Activated CD4-positive, alpha-beta T cell treated with anti-CD3 and anti-CD28 coated beads for 24 hours (primary cell): ENCODE measurements at places on chromosomes 1 and 21.

GRCh38 chr1:197469620-197470210, 201.7 kb downstream of the CRB1 start:
- no peak for DNase-seq

DNA sequence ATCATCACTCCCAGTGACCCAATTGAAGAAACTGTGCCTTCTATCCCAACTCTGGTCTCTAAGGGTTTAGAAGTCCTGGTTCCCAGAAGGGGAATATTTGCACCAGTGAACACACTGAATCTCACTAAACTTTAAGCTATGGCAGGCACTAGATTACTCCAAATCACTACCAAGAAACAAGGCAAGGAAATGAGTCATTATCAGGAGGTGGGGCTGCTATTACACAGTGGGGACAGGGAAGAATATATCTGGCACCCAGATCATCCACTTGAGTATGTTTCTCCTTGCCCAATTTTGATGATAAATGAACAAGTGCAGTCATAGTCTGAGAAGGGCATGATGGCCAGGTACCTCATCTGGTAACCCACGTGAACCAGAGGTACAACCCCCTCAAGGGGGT, 7.0 kb downstream of the MRPL9 start:
- DNase-seq, result no peak

GRCh38 chr21:32613436-32614043, 1.4 kb upstream of the CFAP298 start:
- no peak for DNase-seq

GRCh38 chr1:15205586-15206346, 41.3 kb upstream of the FHAD1 start:
- no peak for DNase-seq

- DNase-seq, result no peak
These were observed 84.8 kb downstream of the WDR4 start for GRCh38 chr21:42794551-42794950.

GRCh38 chr1:163535807-163536206, 214.1 kb downstream of the NUF2 start:
- no peak for DNase-seq

DNA sequence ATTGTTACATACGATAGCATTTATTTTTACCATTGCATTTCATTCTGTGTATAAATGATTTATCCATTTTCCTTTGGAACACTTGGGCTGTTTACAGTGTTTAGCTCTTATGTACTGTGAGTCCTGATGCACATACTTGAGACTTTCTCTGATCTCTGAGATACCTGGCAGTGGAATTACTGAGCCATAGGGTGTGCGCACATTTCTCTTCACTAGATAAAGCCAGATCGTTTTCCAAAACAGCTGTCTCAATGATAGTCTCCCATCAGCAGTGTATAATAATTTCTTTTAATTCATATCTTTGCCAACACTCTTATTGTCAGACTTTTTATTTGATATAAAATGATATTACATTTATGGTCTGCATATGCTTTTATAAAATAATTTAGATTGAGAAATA, 66.2 kb downstream of the VPS13D start:
- DNase-seq, result no peak

- DNase-seq, result no peak
These were observed 27.9 kb upstream of the C1orf87 start for GRCh38 chr1:60101516-60101915.

DNA sequence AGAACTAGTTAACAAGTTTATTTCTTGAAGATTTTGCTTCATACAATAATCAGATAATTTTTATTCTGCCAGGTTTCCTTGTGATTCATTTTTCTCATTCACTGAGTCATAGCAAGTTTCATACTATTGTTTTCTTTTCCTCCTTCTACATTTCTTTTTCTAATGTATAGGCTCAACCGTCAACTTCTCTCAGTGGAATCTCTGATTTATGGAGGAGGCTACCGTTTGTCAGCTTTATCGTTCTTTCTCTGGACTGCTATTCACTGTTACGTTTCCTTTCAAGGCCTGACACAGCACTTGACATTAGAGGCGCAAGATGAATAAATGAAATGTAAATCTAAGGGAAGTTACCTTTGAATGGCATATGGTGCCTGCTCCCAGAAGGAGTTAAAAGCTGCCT, 284.3 kb upstream of the NR5A2 start:
- DNase-seq, result no peak

- no peak for DNase-seq
These were observed 1.6 kb downstream of the COG2 start for GRCh38 chr1:230643908-230644307.

GRCh38 chr1:22126531-22126930, 16.4 kb downstream of the WNT4 start:
- DNase-seq, result no peak

DNA sequence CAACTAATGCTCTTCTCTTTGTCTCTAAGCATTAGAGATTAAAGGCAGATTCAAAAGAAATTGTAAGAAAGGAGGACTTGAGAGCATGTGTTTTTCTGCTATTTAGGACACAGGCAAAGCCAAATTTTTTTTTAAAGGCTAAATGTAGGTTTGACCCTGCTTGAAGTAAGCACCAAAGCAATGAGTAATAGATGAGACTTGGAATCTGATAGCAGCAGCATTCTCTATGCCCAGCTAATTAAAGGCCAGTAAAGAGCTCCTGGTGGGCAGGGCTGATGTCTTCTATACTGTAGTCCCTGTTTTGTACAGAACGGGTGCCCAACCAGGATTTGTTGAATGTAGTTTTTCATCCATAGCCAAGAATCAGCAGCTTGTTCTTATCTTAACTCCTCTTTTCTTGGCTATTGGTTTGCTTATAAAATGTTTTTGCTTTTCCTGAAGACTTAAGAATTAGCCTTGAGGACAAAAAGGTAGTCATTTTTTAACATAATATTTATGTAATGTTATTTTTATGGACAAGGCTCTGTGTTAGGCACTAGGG, 179.6 kb downstream of the LMO4 start:
- no peak for DNase-seq

DNA sequence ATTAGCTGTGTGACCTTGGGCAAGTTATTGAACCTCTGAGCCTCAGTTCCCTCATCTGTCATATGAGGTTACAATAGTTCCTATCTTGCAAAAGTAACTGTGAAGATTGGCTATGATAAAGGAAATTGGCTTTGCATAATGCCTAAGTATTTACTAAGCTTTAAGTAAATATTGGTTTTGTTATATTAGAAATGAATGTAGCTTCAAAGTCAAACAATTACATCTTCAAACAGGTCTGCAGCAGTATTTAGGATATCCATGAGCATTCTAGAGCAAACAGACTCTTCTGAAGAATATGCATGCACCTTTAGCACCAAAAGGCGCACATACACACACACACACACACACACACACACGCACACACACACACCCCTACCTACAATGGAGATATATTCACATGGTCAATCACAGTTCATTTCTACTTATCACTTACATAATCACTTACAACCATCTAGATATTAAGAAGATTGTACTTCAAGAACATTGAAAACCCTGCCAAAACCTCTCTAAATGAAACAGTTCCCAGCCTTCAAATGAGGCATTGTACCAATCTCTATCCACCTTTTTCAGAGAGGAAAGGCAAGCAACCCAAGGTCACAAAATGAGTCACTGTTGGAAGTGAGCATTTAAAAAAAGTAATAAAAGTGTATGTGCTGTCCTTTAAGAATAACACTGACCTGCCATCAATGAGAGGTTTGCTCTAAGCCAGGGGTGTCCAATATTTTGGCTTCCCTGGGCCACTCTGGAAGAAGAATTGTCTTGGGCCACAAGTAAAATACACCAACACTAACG, 13.4 kb upstream of the FAM43B start:
- no peak for DNase-seq

DNA sequence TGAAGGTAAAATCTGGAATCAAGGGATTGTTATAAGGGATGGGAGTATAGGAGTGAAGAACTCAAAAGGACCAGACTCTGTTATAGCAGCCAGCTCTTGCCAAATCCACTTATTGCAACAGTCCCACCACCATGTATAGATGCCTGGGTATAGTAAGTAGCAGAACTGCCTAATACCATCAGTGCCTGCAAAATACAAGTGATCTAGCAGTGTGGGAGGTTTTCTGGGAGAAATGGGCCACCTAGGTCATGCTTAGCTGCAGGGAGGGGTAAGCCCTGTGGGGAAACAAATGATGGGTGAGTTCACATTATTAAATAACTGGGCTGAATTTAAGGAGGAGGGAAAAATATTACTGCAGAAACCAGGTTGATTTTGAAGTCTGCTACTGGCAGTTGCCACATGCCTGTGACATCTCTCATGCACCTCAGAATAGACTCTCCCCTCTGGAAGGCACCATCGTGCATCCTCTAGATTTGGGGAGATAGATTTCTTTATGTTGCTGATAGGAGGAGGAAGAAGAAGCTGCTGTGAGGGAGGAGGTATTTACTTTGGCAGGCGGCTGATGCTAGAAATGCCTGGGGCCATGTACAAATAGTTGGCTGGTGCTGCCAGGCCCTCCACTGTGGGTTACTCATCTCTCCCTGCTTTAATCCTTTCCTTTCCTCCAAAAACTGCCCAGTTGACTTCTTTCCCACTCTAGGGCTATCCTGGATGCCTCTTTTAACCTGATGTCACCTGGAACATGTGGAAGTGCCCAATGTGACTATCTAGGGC, 27.5 kb downstream of the HLX start:
- DNase-seq, result no peak

GRCh38 chr1:151512801-151513625, 1.8 kb downstream of the CGN start:
- no peak for DNase-seq

GRCh38 chr1:9629445-9630201, 21.9 kb upstream of the PIK3CD start:
- DNase-seq, result peak; percentile 45

DNA sequence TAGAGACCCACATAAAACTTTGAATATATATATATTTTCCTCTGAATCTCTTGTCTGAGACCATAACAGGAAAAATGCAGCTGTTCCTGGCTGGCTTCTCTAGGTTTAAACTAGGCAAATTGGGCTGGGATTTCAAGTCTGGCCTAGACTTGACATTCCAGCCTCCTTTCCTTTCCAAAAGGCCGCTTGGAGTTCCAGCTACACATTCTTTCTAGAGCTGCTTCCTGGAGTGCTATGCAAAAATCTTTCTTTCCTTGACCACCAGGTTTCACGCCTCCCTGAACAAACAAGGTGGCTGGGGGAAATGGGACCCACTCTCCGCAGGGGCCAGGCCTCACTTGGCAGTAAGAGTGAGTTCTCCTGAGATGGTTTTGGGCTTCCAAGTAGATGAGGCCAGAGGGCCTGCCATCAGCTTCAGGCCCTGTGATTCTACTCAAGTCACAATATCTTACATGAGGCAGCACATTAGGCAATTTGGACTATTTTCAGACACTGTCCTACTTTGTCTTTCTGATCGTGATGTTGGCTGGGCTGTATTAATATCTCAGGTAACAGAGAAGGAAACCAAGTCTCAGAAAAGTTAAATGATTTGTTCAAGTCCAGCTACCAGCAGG, 102.4 kb downstream of the FAM78B start:
- no peak for DNase-seq

GRCh38 chr1:65230731-65231481, 78.4 kb upstream of the DNAJC6 start:
- DNase-seq, result no peak

- DNase-seq, result peak; percentile 33
These were observed at the start of gene CYP2J2 for GRCh38 chr1:59926381-59927123. CYP2J2 (minus strand) TSS chr1:59926773; CDS start chr1:59926746, 27 bp downstream.

- DNase-seq, result no peak
These were observed 895 bp upstream of the UBR4 start for GRCh38 chr1:19210772-19211549.

GRCh38 chr1:199394856-199395255, 632.7 kb upstream of the NR5A2 start:
- no peak for DNase-seq

GRCh38 chr1:172453153-172453545, 9.3 kb upstream of the PIGC start:
- DNase-seq, result no peak

DNA sequence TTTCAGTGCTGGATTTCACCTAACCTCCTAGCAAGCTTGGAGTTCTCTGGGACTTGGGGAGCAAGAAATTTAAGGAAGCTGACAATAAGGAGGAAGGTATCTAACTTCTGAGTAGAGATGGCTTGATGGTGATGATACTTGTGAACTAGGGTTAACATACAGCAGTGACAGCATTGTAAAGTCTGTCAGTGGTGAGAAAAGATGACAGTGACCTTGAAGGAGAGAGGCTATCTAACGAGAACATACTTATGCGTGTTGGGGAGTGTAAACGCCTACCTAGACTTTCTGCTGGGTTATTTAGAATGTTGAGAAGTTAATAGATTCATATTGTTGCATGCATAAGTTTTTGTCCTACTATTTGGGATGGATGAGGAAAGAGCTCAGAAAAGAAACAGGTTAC, 16.3 kb downstream of the POU2F1 start:
- DNase-seq, result no peak

- no peak for DNase-seq
These were observed 105.4 kb upstream of the LBR start for GRCh38 chr1:225533238-225533637.

GRCh38 chr1:207868774-207869721, 41.9 kb downstream of the CD34 start:
- DNase-seq, result peak; percentile 42

GRCh38 chr21:28943631-28944030, 49.0 kb downstream of the LTN1 start:
- no peak for DNase-seq

- no peak for DNase-seq
These were observed 18.7 kb downstream of the SLC45A3 start for GRCh38 chr1:205661429-205662134.

DNA sequence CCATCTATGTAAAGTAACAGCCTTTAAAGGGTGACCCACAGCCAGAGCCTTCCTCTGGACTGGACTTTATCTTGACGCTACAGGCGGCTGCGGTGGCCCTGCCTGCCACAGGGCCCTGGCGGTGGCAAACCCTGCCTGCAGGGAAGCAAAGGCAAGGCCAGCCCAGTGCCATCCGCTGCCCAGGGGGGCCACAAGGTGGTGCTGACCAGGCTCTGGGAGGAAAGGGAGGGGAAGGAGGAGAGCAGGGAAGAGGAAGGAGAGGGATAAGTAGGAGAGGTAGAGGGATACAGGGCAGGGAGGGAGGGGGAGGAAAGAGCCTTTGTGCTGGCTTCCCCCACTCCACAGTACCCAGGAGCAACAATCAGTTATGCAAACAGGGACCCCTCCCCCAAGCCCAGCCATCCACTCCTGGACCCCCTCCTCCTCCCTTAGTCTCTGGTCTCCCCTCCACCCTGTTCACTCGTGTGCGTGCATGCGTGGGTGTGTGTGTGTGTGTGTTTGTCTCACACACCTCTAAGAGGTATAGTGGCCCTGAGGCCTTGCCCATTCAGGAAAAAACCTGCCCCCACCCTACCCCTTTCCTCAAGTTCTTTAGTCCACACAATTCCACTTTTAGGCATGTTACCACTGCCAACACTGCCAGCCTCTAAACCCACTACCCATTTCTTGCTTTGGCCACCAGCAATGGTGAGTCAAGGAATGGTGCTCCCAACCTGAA, 30.3 kb downstream of the SSBP3 start:
- DNase-seq, result no peak
